Heart left ventricle (tissue), 16 donors: ENCODE measurements at places on chromosomes 3 and 15. TPM values are rescaled to one million over a fixed set of nuclear protein-coding genes. Genes with fewer than 3 reads are reported as not detected.

DNA sequence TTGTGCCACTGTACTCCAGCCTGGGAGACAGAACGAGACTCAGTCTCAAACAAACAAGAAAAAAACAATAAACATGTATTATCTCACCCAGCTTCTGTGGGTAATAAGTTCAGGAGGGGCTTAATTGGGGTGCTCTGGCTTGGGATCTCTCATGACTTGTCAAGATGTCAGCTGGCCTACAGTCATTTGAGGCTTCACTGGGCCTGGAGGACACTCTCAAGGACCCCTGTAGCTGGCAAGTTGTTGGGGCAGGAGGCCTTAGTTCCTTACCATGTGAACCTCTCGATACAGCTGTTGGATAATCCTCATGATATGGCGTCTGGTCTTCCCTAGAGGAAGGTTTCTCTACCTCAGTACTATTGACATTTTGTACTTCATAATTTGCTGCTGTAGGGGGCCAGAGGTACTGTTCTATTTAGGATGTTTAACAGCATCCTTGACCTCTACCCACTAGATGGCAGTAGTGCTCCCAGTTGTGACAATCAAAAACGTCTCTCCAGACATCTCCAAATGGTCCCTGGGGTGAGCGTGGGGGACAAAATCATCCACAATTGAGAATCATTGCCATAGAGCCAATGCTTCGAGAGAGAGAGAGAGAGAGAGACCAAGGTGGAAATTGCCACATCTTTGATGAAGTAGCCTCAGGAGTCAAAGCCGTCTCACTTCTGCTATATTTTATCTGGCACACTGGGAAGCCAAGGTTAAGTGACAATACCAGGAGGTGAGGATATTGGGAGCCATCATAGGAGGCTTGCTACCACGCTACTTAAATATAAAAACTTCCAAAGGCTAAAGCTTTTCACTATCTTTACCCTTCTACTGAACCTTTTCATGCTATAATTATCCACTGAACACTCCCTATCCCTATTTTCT is 23.9 kb upstream of the SLTM start:
- peak; percentile 31 for DNase-seq

DNA sequence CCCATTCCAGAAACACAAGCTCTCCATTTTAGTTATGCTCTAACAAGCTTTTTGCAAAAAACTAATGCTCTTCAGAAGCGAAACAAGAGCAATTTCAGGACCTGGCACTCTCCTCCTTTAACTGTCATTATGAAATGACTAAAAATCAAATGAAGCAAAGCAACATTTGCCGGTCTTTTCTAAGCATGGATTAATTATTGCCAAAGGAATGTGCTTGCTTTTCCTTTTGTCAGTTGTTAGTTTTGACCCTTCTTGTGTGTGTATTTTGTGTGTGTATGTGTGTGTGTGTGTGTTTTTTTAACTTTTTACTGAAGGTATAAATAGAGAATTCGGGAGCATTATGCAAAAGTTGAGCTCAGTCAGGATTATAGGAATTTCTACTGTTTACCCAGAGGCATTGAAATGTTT is 509.1 kb downstream of the TUSC7 start:
- DNase-seq, result no peak

DNA sequence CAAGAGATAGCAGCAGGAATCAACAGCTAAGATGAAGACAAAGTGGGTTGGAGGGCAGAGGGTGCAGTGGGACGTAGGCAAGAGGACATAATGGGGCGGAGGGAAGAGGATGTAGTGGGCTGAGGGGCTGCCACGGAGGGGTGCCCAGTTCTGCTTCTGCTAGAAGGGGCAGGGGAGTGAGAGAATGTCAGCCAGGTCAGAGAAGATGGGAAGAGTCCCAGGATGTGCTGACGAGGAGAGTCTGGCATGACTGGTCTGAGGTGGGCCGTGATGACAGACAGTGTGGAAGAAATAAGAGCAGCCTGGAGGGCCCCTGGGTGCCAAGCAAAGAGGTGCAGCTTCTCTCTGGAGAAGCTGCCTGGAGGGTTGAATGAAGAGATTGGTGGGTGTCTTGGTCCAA is 4.0 kb downstream of the SPSB4 start:
- DNase-seq, result no peak

GRCh38 chr15:100133001-100133400 is 208.8 kb downstream of the ADAMTS17 start:
- DNase-seq, result no peak

The WNT7A gene
- total RNA-seq, result not detected

The PODXL2 gene
- 4.1 TPM for total RNA-seq

DNA sequence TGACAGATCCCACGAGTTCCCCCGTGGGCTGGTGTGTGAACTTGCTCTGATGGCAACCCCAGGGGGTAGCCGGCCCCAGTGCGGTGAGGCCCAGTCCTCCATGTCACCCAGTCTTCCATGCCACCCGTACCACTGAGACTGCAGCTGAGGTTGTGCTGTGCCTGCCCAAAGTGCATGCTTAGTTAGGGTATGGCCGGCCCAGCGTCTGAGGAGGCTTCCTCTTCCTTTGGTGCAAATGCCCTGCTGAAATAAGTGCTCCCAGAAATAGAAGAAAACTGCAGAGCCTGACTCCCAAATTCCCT is 31.5 kb downstream of the MGLL start:
- no peak for DNase-seq

The LTK gene
- 0.16 TPM for total RNA-seq

DNA sequence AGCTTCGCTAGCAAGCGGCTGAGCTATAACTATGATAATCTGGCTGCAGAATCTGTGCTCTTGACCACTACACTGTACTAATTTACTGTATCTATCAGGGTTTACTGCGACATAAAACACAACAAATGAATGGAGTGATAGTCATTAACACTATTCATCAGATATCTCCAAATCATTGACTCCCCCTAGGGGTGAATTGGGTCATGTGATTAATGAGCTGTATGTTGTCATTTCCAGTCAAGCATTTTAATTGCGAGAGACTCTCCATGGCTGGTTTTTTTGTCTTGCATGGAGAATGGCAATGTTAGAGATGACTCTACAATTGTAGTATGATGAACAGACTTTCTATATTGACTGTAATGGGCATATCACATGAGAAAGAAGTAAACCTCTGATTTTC is 10.5 kb upstream of the TM4SF18 start:
- DNase-seq, result no peak

The EFCC1 gene
- 0.60 TPM for total RNA-seq
